ENCODE measurements at places on chromosomes 2 and 18.

- no peak for DNase-seq
Measured at GRCh38 chr18:44452346-44452745, 228.3 kb upstream of the SETBP1 start.

DNA sequence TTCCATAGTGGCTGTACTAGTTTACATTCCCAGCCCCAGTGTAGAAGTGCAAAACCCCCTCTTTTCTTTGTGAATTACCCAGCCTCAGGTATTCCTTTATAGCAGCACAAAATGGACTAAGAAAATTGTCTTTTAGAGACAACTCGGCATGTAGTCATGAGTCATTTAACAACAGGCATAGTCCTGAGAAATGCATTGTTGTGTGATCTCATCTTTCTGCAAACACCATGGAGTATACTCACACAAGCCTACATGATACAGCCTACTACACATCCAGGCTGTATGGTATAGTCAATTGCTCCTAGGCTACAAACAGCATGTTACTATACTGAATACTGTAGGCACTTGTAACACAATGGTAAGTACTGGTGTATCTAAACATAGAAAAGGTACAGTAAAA is 44.4 kb upstream of the MBP start:
- no peak for DNase-seq

DNA sequence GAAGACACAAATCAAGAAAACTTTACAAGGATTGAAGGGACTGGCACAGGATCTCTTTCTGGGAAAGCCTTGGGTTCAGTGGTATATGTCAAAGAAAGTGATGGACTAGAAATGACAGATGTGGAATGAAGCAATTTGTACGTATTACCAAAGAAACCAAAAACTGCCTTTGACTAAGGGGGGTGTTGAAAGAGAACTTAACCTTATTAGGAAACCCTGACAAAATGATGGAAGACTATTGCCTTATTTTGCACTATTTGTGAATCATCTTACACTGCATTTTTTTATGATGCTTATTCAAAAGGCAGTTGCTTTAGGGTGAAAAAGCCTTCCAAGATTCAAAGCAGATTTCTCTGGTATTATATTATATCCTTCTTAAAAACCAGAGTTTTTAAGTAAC is 4.0 kb downstream of the TSGA10 start:
- no peak for DNase-seq

DNA sequence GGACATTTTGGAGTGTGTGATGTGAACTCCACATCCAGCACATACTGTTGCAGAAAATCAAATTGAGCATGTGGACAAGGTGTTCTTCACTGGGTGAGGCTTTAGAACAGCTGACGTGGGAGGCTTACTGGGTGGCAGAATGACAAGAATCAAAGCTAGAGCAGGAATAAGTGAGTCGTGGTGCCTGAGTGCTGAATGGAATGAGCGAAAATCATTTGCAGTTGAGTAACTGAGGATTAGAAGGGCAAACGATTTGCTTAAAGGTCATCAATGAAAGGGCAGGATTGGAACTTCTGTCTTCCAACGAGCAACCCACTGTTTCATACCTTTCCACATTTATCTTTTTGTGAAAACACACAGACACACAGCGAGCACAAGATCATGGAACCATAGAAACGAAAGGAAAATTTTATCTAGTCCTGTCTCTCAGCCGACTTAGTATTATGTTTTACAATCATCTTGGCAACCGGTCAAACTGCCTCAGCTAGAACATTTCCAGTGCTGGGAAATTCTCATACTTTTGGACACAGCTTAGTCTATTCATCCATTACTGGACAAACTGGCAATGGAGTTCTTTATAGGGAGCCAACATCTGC is 7.2 kb upstream of the DAW1 start:
- DNase-seq: no peak

- no peak for DNase-seq
Measured at GRCh38 chr2:74321737-74322136, 21.5 kb downstream of the SLC4A5 start.

DNA sequence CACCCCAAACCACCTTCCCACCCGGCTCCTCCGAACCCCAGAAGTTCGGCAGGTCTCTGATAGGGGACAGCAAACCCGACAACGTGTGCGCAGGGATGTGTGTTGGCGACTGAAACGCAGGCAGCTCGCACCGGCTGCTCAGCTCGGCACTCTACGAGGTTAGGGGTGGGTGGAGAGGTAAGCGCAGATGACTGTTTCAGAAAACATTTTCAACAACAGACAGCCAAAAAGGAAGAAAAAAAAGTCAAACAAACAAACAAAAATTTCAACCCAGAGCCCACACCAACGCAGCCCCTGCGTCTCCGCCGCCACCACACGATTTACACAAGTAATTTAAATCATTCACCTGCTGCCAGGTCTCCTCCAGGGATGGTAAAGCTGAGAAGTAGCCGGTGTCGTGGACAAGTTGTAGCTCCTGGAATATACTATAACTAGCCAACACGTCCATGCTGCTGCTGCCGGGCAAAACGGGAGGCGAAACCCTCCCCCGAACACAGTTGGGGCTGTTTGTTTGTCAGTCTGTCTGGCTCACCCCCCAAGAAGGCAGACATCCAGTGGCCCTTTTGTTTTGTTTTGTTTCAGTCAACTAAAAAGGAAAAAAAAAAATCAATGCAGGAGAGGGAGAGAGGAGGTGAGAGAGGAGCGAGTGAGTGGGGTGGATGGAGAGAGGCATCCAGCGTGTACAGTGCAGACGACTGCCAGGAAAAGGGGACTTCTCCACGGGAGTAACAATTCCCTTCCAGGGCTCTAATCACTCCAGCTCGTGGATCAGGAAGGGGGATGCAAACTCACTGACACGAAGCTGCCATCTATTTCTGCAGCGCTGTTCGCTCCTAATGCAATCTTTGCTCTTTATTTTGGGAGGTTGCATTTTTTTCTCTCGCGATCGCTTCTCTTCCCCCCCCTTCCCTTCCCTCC is at the start of gene KLF7:
TSS of gene KLF7 (minus strand) at position 828 of the 918 bp plus-strand sequence. CDS start at position 448, 380 bp downstream.
- peak; percentile 26 for DNase-seq

GRCh38 chr2:216083464-216084281 is 2.0 kb downstream of the TMEM169 start:
- no peak for DNase-seq

GRCh38 chr18:44927127-44927849 is 246.6 kb downstream of the SETBP1 start:
- no peak for DNase-seq

DNA sequence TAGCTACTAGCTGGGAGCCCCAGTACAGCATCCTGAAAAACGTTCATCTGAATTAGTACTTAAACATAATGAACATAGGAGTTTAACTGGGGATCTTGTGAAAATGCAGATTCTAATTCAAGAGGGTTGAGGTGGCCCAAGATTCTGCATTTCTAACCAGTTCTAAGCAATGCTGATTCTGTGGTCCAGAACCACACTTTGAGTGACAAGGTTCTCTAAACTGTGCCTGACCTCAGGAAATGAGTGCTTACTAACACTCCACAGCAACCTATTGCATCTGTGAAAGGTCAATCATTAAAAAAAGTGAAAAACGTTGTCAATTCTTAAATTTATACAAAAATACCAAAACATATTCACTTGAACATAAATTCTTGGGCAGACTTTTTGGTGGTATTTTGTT is 157.1 kb upstream of the ZFP36L2 start:
- no peak for DNase-seq

DNA sequence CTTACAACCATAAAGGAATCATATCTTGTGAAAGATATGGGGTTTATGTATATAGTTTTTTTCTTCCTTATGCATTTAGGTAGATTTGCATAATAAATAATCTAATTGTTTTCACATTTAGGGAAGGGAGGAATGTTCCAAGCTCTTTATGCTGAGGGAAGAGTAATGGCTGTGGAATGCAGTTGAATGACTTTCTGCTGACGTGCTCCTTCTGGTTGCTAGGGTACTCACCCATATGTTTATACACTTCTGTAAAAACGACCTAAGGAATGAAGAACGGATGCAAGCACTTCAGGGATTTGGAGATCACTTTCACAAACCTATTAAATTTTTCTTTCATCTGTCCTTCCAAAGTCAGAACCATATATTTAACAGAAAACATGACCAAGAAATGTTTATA is 29.2 kb upstream of the PPP4R1 start:
- DNase-seq: no peak

- DNase-seq: no peak
Measured at GRCh38 chr2:109660046-109660860, 46.1 kb downstream of the SOWAHC start.

DNA sequence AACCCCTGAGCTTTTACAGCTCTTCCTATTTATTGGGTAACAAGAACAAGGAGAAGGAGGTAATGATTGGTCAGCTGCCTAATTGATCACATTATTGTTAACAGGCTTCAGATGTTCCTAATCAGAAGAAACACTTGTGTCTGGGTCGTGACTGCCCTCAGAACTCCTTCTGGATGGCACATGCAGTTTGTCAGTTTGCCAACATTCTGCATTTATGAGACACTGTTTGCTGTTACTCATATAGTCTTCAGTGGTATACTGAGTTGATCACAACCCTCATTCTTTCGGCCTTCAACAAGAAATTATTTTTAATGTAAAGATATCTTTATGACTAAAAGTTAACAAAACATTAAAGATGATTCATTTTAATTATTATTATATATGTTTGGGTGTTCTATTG is 95.7 kb upstream of the DOCK10 start:
- DNase-seq: no peak

DNA sequence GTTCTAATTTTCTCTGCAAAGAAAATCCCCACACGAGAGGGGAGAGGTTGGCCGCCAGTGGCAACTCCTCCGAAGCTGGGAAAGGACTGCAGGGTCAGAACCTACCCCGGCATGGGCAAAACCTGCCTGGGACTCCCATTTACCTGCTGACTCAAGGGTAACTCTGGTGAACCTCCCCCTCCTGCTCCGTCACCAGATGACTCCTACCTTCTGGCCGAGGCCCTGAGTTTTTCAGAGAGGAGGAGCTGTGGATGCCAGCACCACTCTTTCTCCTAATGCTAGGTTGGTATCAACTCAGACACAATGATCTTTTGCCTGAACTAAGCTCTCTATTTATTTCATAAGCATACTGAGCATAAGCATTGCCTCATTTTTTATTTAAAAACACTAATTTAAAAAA is 96.6 kb downstream of the ALPK2 start:
- DNase-seq: no peak

DNA sequence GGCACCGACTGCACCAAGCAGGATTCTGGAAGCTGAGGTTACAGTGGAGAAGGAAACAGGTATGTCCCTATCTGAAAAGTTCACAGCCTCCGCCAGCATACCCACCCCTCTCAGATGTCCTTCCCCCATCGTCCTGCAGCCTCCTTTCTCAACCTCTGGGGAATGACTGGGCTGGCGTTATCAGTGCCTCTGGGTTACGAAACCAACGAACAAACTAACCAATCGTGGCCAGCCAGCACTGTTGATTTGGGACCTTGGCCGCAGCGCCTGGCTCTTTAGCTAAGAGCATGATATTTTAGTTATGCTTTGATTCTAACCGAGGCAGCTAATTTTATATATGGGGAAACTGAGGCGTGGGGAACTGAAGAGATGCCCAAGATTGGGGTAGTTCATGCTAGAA is 233.0 kb downstream of the TFCP2L1 start:
- DNase-seq: no peak

DNA sequence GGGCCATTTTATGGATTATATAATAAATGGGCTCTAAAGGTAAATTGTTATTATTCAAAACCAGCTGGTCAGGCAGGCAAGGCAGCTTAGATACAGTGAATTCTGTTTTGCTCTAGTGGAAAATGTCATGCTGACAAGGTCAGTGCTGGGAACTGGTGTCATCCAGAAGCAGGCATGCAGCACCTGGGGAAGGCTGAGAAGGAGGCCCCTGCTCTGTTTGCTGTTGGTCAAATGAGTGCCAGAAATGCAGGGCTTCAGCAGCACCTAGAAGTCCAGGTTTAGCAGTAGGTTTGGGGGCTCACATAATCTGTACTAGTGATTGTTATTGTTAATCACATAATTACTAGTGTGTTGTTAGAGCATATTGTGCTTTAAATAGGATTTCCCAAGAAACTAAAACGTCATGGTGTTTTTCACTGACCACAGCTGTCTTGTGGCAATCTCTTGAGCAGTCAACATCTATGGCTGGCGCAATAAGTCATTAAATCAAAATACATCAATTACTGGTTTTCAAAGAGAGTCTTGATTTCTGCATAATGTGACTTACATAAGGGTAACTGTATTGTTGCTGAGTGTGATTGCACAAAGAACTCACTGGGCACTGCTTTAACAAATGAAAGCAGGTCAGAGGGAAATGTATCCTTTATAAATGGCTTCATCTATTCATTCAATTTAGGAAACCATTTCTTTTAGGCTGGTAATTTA is 99.1 kb downstream of the MYO3B start:
- no peak for DNase-seq

- no peak for DNase-seq
Measured at GRCh38 chr2:15795426-15795825, 144.9 kb upstream of the MYCN start.

DNA sequence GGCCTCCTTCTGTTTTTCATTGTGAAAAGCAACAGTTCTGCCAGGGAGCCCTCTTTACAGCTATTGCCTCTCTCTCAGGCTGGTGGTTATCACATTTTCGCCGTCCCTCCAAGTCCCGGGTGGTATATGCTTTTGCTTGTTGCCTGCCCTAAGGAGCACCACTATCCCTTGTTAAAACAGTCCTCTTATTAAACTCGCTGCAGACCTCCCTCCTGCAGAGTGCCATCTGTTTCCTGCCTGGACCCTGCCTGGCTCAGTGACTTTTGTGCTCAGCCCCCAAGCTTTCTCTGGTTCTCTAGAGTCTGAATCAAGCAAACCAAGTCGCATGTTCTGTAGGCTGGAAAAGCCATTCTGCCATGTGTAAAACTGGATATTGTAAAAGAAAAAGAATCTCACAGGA is 72.1 kb upstream of the FHL2 start:
- no peak for DNase-seq

DNA sequence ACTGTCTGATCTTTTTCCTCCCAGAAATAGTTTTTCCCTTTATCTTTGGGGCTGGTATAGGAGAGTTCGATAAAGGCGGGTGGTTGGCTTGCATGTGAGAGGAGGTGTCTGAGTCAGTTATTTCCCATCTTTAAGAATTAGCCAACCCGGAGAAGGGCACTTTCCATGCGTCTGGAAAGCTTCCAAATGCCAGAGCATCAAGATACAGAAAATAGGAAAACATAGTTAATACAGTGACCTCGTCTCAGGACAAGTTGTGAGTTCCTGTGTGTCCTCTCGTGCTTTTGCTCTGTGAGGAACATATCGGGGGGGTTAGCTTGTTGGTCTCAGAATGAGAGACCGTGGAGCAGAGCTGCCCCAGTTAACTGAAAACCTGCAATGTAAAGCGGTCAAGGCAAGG is 18.7 kb upstream of the PUM2 start:
- no peak for DNase-seq
